ENCODE measurements at places on chromosomes 12 and 14.
A peak's percentile ranks its signal among the peaks of the same experiment; 100 is the strongest.

- DNase-seq = peak; percentile 85
These were observed 46.0 kb upstream of the FOS start for GRCh38 chr14:75232597-75232996.

DNA sequence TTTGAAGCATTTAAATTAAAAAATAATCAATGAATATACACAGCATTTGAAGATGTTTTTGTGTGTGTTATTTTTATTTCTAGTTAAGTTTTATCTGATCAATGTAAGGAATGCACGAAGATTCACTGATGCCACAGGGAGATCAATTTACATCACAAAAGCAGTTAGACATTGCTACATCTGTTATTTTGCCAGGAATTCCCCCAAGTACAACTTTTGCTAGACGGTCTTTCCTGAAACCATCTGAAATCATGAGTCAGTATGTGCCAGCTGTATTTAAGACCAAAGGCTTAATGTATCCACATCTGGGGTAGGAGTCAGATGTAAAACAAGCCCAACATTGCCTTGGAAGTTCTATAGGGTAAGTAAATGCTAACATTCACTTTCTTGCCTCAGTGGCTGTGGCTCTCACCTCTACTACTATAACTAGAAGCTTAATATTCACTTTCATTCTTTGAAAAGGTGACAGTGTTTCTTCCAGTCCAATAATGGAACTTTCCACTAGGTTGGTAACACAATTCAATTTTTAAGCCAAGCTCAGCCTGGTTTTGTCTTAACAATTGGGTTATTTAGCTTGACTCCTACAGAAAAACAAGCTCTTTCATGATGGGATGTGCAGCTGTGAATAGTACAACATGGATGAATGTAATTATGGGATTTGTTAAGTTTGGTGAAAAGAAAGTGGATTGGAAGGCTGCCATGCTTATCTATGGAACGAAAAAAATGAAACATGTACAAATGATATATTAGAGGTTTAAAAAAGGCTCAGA, 385.4 kb upstream of the TMEM132C start:
- DNase-seq = no peak

GRCh38 chr12:778615-779014, 26.2 kb downstream of the WNK1 start:
- peak; percentile 0 for DNase-seq

DNA sequence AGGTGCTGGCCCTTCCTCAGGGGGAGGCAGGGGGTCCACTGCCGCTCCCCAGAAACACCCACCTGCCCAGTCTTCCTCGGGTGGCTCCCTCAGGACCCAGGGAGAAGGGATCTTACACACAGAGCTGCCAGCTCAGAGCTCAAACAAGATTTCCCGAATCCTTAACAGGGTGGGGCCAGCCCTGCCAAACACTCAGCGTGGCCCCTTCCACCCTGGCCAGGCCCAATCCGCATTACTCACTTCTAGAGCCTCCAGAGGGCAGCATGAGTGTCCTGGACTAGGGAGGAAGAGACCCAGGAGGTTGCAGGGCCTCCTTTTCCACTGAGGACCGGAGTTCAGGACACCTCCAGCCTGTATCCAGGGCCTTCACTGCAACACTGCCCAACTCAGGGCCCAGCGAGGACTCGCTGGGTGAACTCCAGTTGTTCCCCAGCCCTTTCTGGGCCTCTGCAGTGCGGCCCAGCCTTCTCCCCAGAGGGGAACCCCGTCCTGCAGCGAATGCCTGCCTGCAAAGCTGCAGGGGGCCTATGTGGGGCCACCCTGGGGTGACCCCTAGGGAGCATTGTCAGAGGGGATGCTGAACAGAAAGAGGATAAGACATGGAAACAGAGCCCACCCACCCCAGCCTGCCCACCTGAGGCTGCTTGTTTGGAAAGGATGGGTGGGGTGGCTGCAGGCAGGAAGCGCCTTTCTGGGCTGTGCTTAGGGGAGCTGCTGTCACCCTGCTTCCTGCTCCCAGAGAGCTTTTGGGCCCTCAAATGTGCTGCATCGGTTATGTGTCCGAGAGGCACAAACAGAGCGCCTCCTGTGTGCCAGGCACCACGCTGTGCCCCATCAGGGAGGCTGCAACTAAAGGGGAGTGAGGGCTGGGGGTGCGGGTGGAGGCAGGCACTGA, 43.8 kb downstream of the CCNK start:
- peak; percentile 18 for DNase-seq

DNA sequence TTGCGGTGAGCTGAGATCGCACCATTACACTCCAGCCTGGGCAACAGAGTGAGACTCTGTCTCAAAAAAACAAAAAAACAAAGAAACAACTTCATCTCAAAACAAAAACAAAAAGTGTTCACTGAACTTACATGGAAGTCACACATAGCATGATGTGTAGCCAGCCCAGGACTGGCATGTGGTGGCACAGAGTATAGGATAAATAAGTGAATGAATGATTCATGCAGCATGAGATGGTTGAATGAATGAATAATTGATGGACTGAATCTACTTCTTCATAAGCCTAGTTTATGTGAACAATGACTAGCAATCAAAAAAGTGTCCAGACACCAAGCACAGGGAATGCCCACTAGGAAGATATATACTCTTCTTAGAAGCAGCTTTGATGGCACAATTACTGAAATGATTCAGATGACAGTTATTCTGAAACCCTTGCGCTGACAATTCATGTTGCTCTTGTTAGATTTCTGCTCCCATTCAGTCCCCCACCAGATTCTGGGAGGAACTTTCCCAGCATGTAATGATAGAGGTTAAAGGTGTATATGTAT, 31.6 kb upstream of the SERPINA6 start:
- no peak for DNase-seq

GRCh38 chr14:49732896-49733295, 35.1 kb upstream of the KLHDC2 start:
- DNase-seq = no peak

- peak; percentile 92 for DNase-seq
These were observed 4.4 kb upstream of the DNAJC22 start for GRCh38 chr12:49342066-49342913.

GRCh38 chr12:46266382-46266791, 2.5 kb downstream of the SLC38A1 start:
- DNase-seq = peak; percentile 61

GRCh38 chr12:26062006-26062405, 62.8 kb downstream of the BHLHE41 start:
- DNase-seq = no peak

All from hematopoietic multipotent progenitor cell treated with erythropoietin and hydrocortisone succinate and interleukin-3 and kit ligand, for 6 days (in vitro differentiated cells).